ENCODE measurements at places on chromosomes 6 and 20. TPM values are rescaled to one million over a fixed set of nuclear protein-coding genes. Genes with fewer than 3 reads are reported as not detected.

KHDRBS2 gene
- 3.9 TPM for total RNA-seq

CSNK2A1 gene
- 138 TPM for total RNA-seq

SMLR1 gene
- 0.53 TPM for total RNA-seq

KIF16B gene
- total RNA-seq: 10.4 TPM

- DNase-seq: no peak
- no peaks in the 10 kb centered on the region for H3K36me3 ChIP-seq
- peaks cover 6% of the 10 kb centered on the region for H3K4me1 ChIP-seq
- no peak overlapping the region for H3K27ac ChIP-seq
- no peaks in the 10 kb centered on the region for H3K27me3 ChIP-seq
Measured at GRCh38 chr6:114315831-114316595, 26.8 kb downstream of the HS3ST5 start.

DNA sequence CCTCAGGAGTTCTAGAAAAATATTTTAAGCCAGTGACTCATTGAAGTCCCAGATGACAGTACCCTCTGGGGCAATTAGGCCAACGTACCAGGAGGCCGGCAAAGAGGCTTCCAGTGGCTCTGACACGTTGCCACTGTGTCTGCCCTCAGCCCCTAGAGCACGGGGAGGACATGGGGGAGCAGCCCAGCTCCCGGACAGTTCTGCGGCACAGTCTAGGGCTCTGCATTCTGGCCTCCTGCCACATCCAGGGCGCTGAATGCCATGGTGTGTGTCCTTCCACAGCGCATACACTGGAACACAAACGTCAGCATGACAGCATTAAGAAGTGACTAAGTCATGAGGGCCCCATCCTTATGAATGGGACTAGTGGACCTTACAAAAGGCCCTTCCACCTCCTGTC is 156.2 kb downstream of the RNASET2 start:
- no peaks in the 10 kb centered on the region for H3K4me1 ChIP-seq
- H3K36me3 ChIP-seq: no peaks in the 10 kb centered on the region
- no peak overlapping the region for H3K4me3 ChIP-seq
- DNase-seq: no peak
- H3K27ac ChIP-seq: no peak overlapping the region
